ENCODE measurements at places on chromosomes 1 and 21.

DNA sequence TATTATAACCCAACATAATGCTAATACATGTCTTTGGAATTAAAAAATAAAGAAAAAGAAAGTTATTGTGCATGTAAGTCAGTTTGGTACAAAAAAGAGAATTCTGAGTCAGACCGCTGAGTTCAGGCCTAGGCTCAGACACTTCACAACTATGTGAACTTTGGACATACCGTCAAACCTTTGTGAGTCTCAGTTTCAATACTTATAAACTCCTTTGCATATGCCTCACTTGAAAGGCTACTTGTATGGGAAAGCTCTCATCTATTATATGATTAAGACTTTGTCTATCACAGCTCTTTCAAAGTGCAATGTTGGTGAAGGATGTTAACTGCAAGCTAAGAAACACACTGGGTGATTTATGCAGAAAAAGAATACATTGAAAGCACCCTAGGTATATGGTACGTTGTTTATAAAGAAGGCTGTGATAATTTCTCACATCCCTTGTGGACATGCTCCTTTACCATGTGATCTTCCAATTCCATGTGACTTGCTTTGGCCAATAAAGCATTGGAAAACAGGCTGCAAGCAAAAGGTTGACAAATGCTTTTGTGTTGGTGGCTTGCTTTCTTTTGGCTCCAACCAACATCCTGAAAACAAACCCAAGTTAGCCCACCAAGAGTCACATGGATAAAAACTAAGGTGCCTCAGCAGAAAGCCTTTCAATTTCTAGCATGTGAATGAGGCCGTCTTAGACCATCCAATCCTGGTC, 49.6 kb downstream of the INTS7 start:
- DNase-seq, result no peak

DNA sequence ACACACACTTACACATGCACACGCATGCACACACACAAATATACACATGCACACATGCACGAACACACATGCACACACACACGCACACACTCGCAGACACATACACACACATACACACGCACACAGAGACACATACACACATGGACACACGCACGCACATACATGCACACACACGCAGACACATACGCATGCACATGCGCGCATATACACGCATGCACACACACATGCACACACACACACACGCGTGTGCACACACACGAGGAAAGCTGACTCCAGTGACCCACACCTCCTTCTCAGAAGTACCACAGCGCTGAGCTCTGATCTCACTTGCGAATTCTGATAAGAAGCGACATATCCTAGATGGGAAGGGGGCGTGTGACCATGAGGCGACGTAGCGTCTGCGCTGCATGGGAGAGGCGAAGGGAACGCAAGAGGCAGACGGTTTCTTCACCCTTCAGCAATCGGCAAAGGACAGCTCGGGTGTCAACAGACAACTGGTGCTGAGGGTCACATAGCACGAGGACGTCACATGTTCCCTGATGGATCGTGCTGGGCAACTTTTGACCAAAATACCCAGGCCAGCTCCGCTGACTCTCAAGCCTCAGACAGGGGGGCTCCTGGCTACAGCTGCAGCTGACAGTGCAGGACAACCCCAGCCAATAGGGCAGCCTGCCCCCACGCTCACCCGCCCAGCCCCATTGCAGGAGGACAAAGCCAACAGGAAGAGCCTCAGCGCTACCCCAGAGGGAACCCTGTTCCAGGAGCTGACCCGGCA, 16.0 kb upstream of the PDE9A start:
- DNase-seq, result no peak

- DNase-seq, result no peak
Measured at GRCh38 chr1:6815726-6816125, 30.5 kb downstream of the CAMTA1 start.

DNA sequence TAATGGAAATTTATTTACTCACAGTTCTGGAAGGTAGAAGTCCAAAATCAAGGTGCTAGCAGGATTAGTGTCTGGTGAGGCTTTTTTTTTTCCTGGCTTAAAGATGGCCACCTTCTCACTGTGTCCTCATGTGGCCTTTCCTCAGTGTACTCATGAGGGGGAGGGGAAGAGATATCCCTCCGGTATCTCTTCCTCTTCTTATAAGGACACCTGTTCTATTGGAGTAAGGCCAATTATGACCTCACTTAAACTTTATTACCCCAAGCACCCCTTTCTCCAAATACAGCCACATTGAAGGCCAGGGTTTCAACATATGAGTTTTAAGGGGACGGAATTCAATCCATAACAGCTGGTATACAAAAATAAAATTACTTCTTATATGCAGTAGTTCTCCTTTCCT, 203.7 kb upstream of the C1orf87 start:
- no peak for DNase-seq

DNA sequence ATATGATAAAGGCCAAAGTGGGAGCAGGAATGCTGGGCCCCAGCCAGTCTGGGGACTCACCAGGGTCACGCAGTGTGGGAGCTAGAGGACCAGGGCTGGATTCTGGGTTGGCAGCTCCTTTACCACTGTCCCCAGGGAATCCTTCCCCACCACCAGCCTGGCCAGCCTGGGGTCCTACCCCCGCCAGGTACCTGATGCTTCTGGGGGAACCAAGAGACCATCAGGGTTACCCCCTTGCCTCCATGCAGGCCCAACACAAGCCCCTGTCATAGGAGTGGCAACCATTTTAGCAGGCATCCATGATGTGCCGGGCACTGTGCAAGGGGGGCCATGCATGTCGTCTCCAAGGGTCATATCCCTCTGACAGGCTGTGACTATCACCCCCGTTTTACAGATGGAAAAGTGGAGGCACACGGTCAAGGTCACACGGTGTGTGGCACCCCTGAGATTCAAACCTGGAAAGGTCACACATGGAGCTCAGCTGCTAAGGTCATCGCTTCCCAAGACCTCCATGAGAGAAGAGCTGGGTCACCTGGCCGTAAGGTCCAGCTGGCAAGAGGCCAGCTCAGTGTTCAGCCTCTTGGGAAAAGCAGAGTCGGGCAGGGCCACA, 16.4 kb downstream of the RUNX3 start:
- no peak for DNase-seq

DNA sequence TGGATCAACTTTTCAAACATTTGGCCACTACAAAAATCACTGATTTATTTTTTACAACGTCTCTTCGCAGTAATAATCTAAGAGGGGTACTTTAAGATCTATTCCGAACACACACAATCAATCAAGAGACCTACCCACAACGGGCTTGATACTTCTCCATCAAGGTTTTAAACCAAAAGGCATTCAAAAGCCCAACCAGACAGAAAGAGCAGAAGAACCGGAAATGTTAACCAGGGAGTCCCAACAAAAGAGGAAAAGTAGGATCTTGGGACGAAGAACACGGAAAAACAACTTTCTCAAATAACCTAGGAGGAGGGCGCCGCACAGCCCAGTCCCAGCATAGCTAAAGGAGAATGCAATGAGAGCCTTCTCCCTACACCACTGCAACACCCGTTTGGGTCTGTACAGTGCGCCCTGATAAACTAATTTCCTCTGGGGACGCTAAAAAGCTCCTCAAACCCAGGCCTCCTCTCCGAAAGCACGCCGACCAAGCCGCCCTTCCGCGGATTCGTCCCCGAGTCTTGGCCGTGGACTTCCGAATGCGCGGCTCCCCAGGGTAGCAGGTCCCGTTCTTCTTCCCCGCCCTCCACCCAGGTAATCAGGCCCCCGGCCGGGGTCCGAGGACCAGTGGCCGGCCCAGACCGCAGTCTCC, 623 bp downstream of the RPL22 start:
- no peak for DNase-seq

- no peak for DNase-seq
Measured at GRCh38 chr1:90911353-90911752, 110.5 kb downstream of the ZNF644 start.

GRCh38 chr1:6907676-6908434, 122.6 kb downstream of the CAMTA1 start:
- DNase-seq, result no peak

Measured in esophagus squamous epithelium (tissue), 5 donors.